ENCODE measurements at places on chromosomes 6 and 20.

DNA sequence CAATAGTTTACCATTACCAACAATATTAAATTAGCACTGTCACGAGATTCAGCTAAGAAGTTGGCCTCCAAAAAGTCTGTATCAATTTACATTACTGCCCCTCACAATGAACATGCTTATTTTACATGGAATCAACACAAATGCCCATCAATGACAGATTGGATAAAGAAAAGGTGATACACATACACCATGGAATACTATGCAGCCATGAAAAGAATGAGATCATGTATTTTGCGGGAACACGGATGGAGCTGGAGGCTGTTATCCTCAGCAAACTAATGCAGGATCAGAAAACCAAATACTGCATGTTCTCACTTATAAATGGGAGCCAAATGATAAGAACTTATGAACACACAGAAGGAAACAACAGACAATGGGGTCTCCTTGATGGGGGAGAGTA lies 211.8 kb upstream of the RREB1 start:
- no peak for DNase-seq

DNA sequence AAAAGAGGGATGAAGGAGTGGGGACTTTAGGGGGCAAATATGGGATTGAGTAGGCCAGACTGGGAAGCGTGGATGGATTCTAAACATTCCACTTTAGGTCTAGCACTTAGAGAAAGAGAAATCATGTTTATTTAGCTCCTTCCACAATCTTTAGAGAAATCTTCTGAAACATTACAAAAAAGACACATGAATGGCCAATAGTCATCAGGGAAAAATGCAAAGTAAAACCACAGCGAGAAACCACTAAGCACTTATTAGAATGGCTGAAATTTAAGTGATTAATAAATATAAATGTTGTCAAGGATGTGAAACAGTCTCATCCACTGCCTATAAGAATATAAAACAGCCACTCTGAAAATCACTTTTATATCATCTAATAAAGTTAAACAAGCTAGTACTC lies 46.9 kb downstream of the HLA-A start:
- no peak for DNase-seq

GRCh38 chr6:169955731-169956437 lies 204.5 kb downstream of the ERMARD start:
- DNase-seq: no peak

DNA sequence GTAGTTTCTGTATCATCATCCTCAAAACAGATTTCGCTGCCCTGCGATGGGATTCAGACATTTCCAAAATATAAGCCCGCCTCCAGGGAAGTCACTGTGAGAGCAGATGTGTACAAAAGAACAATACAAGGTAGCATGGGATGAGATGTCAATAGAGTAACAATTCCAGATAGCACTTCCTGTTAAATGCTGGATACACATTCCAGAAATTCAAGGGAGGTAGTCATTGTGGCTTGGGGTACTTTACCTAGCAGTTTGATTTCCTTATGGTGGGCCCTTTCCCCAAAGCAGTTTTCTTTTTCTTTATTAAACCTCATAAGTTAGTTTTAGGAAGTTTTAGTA lies 2.5 kb downstream of the RNF217 start:
- DNase-seq: no peak

DNA sequence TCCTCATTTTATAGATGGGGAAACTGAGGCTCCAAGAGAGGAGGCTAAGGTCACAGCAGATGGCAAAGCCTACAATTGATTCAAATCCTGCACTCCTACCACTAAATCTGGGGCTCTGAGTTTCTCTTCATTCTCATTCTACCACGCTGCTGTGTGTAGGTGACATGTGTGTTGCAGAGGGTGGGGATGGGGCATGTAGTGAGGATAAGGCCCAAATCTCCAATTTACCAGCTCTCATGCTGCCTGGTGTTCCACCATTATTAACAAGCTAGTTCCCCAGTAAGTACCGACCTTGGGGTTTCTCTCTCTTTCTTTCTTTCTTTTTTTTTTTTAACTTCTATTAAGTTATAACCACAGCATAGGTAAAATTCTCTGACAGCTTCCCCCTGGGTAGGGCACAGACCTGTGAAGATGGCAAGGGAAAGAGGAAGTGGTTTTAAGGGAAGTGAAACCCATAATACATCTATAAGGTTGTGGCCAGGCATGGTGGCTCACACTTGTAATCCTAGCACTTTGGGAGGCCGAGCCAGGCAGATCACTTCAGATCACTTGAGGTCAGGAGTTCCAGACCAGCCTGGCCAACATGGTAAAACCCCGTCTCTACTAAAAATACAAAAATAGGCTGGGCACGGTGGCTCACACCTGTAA lies 13.0 kb upstream of the MATN4 start:
- DNase-seq: no peak

GRCh38 chr20:19492116-19492515 lies 265.9 kb upstream of the RIN2 start:
- DNase-seq: no peak

Measured in AG08396 (cell line).